ENCODE measurements at places on chromosomes 16 and 17.

DNA sequence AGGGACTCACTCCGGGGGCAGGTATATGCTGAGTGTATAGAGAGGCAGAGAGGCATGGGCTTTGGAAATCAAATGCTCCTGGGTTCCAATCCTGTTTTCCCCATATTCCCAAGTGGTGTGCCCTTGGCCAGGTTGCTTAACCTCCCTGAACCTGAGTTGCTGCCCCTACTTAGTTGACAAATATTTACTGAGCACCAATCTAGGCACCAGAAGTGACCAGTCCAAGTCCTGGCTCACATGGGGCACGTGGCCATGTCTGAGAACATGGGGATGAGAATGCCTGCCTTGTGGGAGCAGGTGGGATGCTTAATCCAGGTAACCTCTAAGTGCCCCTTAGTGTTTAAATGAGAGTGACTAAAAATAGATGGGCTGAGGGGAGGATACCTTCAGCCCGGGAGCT is 4.2 kb downstream of the SOCS3 start:
- no peak for DNase-seq

- DNase-seq = no peak
These were observed 60.2 kb downstream of the WSB1 start for GRCh38 chr17:27354051-27354490.

DNA sequence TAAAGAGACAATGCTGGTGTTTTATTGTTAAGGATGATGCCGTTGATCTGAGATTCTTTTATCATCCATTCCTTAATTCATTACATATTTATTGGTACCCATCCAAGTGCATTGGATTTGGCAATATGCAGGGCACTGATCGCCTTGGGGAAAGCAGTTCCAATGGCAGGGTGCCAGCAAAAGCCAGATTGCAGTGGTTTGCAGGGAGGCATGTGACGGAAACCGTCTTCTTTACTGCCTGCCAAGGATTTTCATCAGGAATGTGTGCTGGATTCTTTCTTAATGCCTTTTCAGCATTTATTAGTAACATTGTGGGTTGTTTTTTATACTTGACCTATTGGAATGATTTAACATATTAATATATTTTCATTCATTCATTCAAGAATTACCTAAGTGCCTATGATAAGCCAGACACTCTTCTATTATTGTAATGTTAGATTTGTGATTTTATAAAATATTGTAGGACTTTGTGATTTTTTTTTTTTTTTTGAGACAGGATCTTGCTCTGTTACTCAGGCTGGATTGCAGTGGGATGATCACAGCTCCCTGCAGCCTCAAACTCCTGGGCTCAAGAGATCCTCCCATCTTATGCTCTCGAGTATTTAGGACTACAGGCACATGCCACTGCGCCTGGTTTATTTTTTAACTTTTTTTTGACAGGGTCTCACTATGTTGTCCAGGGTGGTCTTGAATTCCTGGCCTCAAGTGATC is 93.4 kb upstream of the TNRC6A start:
- DNase-seq = peak; percentile 92

DNA sequence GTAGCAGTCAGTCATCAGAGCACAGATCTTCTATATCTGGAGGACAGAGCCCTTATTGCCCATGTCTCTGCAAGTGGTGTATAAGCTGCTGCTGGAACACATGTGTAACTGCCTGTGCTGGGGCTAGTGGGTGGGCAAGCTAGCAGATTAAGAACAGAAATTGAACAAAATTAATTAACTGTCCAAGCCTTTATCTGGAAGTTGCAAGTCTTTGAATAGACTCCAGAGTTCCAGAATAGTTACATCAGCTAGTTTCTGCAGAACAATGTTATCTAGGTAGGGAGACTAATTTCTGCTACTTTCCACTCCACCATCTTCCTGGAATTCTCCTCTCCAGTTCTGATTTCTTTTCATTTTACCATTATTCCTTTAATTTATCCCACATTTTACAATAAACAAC is 287.3 kb downstream of the ZFHX3 start:
- no peak for DNase-seq

DNA sequence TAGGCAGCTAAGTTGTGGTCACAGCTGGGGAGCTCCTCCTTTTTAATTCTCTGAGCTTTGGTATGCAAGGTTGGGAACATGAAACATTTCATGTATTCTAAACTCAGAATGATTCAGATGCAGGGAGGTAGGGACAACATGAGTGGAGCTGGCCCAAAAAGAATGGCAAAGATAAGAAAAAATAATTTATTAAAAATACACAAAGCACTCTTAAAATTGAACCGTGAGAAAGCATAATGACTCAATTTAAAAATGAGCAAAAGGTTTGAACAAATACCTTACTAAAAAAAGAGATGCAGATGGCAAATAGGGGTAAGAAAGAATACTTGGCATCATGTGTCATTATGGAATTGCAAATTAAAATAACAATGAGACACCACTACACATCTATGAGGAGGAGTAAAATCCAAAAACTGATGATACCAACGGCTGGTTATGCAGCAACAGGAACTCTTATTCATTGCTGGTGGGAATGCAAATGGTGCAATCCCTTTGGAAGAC is 175.6 kb upstream of the IRX3 start:
- DNase-seq = no peak

- DNase-seq = no peak
These were observed 364.4 kb downstream of the SEC14L1 start for GRCh38 chr17:77505181-77505639.

DNA sequence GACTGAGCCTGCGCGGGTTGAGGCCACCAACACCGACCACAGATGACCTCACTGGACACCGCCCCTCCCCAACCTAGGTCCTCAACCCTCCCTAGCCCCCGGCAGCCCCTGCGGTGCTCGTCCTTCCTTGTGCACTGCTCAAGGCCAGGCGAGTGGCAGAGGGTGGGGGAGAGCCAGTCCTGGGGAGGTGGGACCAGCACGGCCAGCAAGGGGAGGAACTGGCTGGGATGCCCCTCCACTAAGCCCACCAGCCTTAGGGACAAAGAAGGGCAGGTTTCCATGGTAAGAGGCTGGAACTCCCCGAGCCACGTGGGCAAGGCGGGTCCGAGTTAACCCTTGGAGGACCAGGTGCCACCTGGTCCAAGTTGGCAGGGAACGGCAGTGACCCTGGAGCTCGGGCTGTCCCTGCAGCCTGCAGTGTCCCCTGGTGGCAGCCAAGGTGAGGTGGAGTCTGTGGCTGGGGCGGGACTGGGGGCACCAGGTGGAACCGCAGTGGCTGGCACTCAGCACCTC is 9.2 kb downstream of the FSCN2 start:
- DNase-seq = peak; percentile 77

All from A549 (cell line).